ENCODE measurements at places on chromosomes 12 and 14.

GRCh38 chr14:60710494-60710893 lies 13.7 kb downstream of the SIX4 start:
- DNase-seq = no peak

GRCh38 chr12:57898308-57898970 lies 42.9 kb upstream of the ATP23 start:
- DNase-seq = no peak

DNA sequence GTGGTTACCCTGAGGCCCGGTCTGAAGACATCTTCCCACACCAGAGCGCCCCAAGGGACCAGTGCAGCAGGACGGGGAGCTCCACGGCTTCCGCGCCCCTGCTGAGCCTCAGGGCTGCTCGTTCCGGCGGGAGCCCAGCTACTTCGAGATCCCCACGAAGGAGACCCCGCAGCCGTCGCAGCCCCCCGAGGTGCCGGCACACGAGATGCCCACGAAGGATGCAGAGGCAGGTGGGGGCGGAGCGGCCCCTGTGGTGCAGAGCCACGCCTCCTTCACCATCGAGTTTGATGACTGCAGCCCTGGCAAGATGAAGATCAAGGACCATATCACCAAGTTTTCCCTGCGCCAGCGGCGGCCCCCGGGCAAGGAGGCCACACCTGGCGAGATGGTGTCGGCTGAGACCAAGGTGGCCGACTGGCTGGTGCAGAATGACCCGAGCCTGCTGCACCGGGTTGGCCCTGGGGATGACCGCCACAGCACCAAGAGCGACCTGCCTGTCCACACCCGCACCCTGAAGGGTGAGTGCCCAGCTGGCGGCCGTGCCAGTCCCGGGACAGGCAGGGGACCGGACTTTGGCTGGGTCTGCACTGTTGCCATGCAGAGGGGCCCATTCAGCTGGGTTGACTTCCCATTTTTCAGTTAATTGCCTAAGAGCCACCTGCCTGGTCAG lies 18.1 kb downstream of the CEP170B start:
- DNase-seq = no peak

- no peak for DNase-seq
Measured at GRCh38 chr12:97790281-97790680, 327.7 kb downstream of the RMST start.

DNA sequence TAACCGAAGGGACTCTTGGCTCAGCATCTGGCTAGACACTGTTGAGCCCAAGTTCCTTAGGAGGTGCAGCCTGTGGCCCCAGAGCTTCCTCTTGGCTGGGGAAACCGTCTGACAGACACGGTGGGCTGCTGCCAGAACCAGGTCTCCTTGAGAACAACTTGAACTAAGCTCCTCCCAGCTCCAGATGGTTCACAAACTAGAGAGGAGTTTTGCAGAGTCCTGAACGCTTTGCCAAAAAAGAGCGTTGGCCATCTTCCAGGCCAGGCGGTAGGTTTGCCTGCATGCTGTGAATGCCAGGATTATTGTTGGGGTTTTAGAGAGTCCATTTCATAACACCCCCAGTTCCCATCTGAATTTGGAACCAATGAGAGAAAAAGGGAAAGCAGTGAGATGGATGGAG lies 399.8 kb downstream of the RGS6 start:
- DNase-seq = no peak
